ENCODE measurements at places on chromosomes 7 and 10.

DNA sequence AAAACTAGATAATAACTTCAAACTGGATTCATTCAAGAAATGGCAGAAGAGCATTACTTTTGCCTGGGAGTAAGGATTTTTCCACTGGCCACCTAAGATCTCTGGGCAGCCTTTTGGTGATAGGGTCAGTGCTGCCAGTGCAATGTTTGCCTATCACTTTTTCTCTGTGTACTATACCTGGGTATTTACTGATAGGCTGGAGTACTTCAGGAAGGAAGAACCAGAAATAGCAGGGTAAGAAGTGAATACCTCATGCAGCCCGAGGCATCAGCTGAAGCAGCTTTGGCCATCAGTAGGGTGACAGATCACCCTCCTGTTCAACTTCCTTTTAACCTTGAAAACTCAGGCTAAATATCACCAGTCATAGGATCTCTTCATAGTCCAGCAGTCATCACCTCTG is 5.5 kb upstream of the PAPSS2 start:
- DNase-seq = no peak

GRCh38 chr10:31757386-31757791 is 171.2 kb downstream of the ARHGAP12 start:
- DNase-seq = no peak

GRCh38 chr7:146575903-146576302 is 459.3 kb downstream of the CNTNAP2 start:
- no peak for DNase-seq

- DNase-seq = no peak
Measured at GRCh38 chr7:142886866-142887265, 1.3 kb upstream of the TRPV6 start.

GRCh38 chr10:21161090-21161625 is 264.0 kb upstream of the NEBL start:
- DNase-seq = no peak

DNA sequence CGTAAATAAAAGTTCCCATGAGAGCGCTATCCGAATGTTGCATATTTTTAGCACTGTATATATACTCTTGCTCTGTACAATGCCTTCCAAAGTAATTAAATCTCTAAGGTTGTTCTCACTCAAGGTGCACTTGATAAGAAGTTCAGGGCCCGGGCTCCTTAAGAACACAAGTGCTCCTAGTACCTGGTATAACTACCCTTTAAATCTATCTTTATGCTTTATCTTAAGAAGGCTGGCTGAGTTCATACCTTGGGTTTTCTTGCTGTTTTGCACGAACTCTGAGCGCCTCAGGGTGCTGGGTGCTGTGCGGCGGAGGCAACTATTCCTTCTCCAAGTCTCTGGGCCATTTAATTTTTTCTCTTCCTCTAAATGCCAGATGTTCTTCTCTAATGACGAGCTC is 80.4 kb downstream of the DNMBP start:
- no peak for DNase-seq

DNA sequence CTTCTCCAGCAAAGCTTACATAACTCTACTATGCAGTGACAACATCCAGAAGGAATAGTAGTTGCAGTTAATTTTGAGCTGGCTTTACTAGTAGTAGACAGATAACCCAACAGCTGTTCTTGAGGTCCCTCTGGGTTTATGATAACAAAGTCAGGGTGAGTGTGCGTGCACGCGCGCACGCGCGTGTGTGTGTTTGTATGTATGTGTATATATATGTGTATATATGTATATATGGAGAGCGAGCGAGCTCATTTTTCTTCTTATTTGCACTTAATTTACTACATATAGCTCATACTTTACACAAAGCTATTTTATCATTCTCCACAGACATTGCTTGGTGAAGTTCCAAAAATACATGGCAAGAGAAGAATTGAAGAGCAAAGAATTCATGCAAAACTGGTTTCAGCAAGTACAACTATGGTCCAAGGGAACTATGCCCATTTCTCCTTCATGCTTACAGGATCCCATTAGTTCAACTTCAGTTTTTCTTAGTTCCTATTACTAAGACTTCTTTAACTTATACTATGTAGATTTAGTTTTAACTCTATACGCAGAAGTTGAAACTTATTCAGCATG is 105.9 kb upstream of the TMEM168 start:
- no peak for DNase-seq

DNA sequence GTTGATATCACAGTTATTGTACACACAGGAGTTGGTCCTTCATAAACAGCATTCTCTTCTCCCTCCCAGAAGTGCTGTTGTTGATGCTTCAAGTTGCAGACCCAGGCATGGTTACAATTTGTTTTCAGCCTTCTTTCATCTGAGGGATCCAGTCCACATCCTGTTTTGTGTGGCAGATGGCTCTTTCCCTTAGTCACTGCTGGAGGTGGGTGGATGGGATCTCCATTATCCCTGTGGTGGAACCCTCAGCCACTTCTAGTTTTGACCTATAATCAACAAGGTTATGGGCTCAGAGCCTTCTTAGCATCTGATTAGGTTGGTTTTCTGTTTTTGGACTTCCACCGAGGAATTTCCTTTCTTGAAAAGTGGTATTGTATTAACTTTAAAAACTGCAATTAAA is 214.2 kb downstream of the SH2D4B start:
- no peak for DNase-seq

All from NCI-H2081 treated with DMSO at 0.1 percent for 48 hours (cell line).